NCI-H1048 (cell line): ENCODE measurements at places on chromosomes 16 and 17.

DNA sequence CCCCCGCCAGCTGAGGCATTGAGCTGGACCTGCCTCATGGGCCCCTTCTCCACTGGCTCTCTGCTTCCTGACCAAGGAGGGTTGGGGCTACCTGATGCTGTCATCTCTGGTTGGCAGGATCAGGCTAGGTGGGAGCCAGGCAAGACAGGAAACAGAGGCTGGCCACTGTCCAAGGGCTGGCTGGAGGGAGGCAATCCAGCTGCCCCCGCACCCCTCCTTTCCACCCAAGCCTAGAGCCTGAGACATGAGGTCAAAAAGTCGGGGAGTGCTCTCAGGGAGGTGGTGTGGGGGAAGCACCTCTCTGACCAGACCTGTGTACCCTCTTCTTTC, 14.5 kb downstream of the NGFR start:
- no peak for DNase-seq

DNA sequence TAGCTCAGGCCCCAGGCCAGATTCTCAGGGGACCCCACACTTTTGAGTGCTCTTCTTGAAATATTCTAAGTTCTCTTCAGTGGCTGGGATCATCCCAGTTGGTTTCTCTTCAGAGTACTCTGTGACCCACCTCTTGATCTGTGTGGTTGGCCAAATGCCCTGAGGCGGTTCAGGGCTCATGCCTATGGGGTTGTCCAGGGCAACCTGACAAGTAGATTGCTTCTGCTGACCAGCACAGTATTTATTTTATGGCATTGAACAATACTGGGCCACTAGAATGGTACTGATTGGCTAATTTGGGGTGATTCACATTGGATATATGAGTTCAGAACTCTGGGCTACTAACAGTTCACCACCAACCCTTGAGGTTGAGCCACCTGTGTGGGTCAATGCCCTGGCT, 7.4 kb upstream of the GOSR2 start:
- DNase-seq, result no peak

DNA sequence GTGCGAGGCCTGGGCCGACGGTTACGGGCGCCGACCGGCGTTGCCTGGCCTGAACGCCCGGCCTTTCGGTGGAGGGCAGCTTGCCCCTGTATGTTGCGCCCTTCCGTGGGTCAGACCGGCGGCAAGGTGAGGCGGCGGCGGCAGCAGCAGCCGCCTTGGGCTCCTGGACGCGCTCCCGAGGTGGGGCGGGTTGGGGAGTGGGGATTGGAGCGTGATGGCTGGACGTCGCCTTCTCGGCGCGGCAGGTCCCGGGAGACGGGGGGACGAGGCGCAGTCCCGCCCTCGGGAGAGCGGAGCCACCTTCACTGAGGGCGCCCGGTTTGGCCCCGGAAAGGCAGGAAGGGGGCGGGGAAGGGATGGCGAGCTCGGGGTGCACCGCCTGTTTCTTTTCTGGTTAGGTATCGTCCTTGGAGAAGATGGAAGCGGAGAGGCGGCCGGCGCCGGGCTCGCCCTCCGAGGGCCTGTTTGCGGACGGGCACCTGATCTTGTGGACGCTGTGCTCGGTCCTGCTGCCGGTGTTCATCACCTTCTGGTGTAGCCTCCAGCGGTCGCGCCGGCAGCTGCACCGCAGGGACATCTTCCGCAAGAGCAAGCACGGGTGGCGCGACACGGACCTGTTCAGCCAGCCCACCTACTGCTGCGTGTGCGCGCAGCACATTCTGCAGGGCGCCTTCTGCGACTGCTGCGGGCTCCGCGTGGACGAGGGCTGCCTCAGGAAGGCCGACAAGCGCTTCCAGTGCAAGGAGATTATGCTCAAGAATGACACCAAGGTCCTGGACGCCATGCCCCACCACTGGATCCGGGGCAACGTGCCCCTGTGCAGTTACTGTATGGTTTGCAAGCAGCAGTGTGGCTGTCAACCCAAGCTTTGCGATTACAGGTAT, 671 bp downstream of the DGKE start:
- DNase-seq, result no peak

- no peak for DNase-seq
Observed at GRCh38 chr16:79274264-79274663, 326.3 kb downstream of the MAF start.

DNA sequence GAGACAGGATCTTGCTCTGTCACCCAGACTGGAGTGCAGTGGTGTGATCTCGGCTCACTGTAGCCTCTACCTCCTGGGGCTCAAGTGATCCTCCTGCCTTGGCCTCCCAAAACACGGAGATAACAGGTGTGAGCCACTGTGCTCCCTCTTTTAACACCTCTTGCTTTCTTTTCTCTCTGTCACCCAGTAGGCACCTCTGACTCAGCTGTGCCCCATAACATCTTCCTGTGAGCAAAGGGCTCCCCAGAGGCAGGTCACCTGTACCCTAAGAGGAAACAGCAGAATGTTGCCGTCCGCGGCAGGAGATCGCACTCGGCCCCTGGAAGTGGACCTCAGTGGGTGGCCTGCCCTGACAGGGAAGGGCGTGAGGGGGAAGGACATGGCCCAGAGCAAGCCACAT, 918 bp upstream of the NLRC3 start:
- DNase-seq, result no peak

DNA sequence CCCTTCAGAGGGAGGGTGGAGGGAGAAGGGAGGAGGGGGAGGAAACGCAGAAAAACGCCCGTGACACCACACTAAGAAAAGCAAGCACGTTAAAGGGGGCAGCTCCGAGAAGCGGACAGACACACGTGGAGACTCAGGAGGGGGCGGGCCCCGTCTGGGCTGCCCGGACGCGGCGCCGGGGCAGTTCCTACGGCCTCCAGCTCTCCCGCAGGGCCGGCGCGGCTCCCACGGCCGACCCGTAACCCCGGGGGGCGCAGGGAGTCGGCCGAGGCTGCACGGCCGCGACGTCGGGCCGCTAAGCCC, 362 bp downstream of the KLHDC4 start:
- no peak for DNase-seq

DNA sequence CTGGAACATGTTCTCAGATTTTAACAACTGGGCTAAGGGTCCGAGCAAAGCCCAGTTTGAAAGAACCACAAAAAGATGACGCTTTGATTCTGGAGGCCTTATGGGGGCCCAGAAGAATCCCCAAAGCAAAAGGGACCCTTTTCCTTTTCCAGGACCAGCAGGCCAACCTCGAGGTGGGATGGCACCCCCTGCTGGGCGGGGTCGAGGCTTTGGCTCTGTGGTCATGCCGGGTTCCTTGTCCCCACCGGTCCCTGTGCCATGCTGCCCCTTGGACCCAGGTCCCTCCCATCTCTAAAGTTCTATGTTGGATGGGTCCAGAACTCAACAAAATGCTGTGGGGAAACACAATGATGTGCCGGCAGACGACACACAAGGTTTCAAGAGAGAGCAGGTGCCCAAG, 30.9 kb downstream of the TMEM204 start:
- no peak for DNase-seq

GRCh38 chr17:16925461-16926060, 46.4 kb downstream of the TNFRSF13B start:
- no peak for DNase-seq

DNA sequence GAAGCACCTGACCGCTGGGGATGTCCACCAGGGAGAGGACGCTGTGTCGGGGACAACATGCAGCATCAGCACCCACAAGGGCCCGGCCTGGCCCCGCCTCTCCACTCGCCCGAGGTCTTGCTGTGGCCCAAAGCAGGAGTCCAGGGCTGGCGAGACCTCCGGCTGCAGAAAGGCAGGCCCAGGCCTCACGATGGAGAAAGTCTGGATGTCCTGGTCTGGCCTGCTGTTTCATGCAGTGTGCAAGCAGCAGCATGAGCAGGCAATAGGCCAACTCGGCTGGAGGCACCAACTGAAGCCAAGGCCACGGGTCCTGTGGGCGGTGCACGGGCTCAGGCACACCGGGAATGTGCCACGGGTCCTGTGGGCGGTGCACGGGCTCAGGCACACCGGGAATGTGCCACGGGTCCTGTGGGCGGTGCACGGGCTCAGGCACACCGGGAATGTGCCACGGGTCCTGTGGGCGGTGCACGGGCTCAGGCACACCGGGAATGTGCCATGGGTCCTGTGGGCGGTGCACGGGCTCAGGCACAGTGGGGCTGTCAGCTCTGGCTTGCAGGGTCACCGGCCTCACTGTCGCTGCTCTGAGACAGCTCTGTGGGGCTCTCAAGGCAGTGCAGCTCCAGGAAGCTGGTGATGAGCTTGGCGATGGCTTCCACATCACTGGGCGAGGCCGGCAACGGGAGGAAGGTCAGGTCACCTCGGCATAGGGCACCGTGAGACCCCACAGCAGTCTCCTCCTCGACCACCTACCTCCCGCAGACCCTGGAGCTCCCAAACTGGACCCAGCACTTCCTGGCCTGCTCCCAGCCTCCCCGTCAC, 6.9 kb downstream of the CYBC1 start:
- no peak for DNase-seq

GRCh38 chr17:71488851-71489250, 632.0 kb upstream of the SOX9 start:
- no peak for DNase-seq

DNA sequence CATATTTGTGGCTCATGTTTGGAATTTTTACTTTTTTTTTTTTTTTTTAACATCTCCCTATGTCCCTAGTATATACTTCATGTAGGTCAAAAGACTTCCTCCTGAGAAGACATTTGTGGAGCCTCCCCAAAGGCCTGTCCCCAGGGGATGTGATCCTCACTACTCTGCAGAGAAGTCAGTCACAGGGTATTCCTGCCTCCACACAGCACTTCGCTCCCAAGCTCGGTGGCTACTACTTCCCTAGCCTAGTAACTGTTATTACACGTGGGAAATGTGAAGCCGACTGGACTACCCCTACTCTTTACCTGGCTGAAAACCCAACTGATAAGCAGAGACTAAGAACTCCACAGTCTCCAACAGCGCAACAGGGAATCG, 116.8 kb downstream of the HIC1 start:
- DNase-seq, result no peak

DNA sequence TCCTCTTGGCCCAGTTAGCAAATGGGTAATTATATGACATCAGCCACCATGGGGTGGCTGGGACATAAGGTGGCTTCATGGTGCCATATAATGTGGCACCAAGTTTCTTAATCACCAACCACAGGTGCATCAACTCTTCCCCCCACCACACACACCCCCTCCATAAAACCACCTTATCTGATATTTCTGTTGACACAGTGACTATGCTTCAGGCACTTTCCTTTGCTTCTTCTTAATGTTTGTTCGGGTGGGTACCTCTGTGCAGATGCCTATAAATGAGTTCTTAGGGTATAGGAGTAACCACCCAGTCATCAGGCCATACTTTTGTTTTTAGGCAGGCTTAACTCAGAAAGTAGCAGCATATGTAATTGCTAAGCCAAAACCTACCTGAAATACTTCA, 29.5 kb downstream of the RNF43 start:
- DNase-seq, result no peak

DNA sequence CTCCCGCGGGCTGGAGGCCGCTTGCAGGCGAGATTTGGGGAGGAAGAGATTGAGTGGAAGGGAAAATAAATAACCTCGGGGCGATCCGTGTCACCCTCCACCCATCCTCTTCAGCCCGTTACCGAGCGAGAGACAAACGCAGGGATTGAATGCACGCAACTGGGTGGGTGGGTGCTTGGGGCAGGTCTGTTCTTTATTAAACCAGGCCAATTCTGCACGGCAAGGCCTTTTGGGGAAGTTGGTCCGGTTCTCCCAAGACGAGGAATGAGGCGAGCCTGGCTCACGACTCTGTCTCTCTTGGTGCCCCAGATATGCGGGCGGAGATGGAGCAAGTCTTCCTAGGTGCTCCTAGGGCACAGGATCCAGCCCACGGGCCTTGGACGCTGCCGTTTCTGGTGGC, 396 bp upstream of the HOXB7 start:
- no peak for DNase-seq

DNA sequence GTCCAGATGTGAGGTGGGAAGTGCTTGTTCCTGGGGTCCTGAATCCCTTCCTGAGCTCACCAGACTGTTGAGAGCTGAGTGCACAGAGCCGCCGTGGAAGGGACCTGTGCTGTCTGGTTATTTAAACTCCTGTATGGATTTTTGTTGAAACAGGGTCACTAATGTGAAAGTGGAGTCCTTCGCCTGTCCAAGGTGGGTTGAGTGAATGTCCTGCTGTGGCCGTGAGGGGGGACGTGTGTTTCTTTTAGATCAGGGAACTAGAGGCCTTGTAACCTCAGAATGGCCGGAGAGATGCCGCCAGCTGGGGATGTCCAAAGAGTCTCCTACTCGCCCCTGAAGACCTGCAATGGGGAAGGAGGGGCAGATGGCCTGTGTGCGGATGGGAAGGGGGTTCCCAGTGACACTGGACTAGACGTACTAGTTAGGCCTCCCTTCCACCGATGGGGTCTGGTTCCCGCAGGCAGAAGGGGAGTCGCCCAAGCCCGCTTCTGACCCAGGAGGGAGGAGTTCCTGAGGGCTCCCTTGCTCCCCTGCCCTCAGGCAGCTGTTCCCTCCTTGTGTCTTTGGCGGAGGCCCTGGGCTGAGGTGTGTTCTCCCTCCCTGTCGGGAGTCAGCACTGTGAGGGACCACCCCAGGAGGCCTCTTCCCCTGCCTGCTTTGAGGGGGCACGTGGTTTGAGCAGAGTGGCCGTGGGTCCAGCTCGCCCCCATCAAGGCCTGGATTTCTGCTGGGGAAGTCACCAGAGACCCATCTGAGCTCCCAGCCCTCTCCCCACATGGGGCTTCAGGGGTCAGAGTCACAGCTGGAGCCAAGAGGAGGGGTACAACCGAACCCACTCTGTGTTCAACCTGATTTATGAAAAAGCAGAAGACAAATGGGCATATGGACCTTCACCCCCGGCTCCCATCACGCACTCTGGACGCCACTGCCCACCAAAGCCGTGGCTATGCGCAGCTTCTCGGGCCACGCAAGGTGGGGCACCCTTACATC, 30.9 kb downstream of the OR1D5 start:
- DNase-seq, result no peak

GRCh38 chr17:44249501-44250246, 18.3 kb downstream of the SLC4A1 start:
- DNase-seq, result no peak

DNA sequence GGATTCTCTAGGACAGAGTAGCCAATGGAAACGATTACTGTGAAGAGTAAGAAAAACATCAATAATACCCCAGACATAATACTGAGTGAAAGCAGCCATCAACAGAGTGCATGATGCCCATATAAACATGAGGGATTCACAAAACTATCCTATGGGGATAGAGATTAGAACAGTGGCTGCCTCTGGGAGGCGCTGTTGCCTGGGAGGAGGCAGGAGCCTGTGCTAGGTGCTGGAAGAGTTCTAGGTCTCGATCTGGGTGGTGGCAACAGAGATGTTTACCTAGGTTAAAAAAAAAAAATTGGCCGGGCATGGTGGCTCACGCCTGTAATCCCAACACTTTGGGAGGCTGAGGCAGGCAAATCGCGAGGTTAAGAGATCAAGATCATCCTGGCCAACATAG, 7.9 kb downstream of the FA2H start:
- no peak for DNase-seq

GRCh38 chr16:85974428-85975375, 75.7 kb downstream of the IRF8 start:
- no peak for DNase-seq
